Memory B cell (primary cell): ENCODE measurements at places on chromosomes 5 and 9.

DNA sequence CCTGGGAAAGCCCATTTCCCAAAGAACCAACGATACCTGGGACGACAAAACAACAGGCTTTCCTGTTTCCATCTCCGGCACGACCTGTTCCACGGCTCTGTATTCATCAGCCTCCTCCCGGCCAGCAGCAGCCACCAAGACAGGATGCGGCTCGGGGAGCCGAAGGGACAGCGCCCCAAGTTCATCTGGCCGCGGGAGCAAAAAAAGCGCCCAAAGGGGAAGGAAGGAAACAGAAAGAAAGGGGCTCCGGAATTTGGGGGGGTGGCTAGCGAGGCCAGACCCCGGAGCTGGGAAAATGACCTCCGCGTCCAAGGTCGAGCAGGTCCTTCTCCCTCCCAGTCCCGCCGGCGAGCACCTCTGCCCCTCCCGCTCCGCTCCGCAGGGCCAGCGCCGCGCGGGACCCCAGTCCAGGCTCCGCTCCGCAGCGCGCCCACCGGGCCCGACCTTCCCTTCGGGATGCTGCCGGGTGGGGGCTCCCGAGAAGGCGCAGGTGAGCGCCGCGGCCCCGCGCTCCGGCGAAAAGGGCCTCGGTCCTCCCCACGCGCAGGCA, 608 bp downstream of the ELOVL7 start:
- no peak for DNase-seq

- DNase-seq = no peak
Measured at GRCh38 chr9:114235033-114235661, 79.8 kb downstream of the COL27A1 start.

GRCh38 chr5:54325610-54326311, 15.4 kb upstream of the ARL15 start:
- DNase-seq = no peak

- no peak for DNase-seq
Measured at GRCh38 chr5:51208296-51208695, 175.0 kb upstream of the ISL1 start.

DNA sequence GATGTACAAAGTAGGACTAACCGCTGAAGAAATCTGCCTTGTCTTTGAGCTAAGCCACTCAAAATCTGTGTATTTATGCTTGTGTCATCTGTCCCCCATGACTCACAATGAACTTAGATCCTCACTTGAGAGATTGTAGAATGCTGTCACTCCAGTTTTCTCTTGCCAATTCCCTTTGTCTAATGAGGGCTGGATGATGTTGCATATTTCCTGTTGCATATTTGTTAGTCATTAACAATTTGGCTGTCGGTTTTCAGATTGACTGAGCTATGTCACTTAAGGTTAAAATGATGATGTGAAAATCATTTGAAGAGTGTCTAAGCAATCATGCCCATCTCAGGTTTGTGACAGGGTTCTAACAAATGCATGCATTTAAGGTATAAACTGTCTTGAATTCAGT, 481.7 kb downstream of the CDH10 start:
- no peak for DNase-seq

DNA sequence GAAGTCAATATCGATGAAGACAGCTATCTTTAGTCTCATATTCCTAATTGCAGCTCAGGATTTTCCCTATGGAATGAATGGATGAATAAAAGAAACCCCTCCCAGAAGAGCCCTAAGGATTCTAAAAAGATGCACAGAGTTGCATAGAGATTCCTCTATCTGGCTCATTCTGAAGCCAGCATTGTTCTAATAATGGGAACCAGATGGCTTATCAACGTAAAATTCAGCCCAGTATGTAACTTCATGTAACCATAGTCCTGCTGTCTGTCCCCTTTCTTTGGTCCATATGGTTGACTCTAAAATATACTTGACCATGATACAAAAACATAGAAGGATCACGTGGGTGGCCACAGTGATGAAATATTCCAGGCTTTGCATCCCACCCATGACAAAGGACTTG, 508.6 kb downstream of the RASEF start:
- no peak for DNase-seq

GRCh38 chr5:150112201-150113046, 26.1 kb upstream of the CSF1R start:
- no peak for DNase-seq

DNA sequence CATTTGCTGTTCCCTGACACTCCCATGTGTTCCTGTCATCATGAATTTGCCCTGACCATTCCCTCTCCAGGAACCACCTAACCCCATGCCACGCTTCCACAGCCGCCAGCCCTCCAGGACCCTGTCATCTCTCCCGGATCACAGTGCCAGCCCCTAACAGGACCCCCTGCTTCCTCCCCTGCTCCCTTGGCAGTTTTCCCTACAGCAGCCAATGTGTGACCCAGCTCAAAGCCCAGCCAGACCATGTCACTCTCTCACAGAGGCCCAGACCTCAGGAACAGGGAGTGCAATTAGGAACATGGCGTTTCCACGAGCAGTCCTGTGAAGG, 8.1 kb downstream of the FOXE1 start:
- DNase-seq = no peak

GRCh38 chr5:78855026-78855425, 130.1 kb downstream of the ARSB start:
- no peak for DNase-seq

GRCh38 chr5:123813937-123814624, 302.1 kb downstream of the CSNK1G3 start:
- no peak for DNase-seq

GRCh38 chr5:11468334-11469039, 435.8 kb downstream of the CTNND2 start:
- no peak for DNase-seq

DNA sequence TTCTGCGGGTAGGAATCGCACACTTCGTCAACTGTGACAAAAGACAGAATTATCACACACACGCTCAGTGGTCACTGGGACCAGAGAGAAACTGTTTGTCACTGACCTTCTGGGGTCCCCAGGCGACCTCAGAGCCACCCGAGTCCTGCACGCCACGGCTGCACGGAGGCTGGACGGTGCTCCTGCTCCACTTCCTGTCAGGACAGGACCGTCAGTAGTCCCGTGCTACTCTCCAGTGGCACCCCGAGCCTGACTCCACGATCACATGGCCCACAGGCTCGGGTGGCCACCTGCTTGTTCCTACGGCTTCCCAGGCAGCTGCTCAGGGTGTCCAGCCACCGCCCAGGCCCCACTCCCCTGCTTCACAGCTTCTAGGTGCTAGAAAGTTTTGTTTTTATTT, 17.9 kb downstream of the MRNIP start:
- no peak for DNase-seq

GRCh38 chr5:170269579-170269978, 28.0 kb downstream of the LCP2 start:
- DNase-seq = no peak

DNA sequence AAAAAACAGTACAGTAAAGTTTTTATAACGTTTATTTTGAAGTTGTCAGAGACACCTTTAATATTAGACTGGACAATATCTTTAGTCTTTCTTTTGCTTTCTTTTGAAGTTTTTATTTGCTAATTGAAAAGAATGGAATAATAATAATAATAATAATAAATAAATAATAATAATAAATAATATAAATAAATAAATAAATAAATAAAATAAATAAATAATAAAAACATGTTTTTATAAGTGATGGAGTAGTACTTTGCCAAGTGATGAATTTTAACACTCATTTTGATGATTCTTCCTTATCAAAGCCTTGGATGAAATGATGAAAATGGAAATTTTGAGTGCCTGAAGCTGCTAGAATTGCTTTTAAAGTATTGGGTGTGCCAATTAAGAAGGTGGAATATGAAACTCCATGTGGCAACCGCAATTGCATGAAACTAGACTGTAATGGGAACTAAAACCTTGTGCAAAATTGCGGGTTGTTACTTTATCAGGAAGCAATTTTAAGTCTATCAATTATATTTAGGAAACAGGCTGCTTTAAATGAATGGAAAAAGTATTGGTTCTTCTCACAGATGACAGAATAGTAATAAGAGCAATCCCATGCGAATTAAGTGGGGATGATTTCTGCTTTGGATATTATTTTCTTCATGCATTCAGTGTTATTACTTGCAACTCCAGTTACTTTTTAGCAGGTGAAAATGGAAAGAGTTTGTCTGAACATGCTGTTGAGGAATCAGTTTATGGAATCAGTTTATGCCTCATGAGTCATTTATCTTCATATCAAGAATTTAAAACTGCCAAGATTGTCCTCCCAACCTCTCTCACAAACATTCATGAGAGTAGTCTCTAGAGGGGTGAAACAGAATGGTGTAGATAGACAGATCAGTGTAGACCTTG, 4.6 kb downstream of the ANXA1 start:
- no peak for DNase-seq

- no peak for DNase-seq
Measured at GRCh38 chr5:142906863-142907671, 136.9 kb downstream of the ARHGAP26 start.

DNA sequence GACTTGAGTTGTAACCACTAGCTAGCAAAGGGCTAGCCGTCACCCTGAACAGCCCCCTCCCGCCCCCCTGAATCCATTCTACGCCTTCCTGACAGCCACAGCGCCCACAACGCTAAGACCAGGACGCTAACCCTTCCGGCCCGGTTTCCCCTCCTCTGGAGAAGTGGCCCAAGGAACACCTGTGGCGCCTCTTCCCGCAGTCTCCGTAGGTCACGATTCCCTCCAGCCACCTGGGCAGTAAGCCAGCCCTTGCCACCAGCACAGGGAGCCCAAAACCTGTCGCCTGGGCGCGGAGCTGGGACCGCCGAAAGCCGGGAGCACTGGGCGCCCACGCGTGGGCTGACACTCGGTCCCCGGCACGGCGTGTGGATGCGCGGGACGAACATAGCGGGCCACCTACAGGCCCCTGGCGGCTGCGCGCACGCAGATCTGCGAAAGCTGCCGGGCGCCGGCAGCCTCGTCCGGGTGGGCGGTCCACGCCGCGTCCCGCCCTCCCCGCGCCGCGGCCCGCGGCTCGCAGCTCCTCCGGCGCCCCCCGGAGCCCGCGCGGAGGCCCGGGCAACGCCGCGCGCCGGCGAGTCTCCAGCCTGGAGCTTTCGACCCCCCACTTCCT, 596 bp downstream of the IRF1 start:
- DNase-seq = no peak

DNA sequence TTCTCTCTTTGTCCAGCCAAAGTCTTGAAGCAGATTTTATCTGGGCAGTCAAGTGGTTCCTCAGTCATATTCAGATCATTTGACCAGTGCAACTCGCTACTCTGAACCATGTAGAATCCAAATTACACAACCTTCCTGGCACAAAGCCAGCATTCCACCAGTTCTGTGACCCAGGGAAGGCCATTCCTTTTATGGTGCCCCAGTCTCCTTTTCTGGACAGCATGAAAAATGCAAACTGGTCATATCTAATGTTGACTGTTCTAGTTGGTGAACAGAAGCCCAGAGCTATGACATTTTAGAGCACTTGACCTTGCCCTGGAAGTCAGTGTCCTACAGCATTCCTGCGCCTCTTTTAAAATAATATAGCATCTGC, 364.6 kb downstream of the BRINP1 start:
- no peak for DNase-seq

DNA sequence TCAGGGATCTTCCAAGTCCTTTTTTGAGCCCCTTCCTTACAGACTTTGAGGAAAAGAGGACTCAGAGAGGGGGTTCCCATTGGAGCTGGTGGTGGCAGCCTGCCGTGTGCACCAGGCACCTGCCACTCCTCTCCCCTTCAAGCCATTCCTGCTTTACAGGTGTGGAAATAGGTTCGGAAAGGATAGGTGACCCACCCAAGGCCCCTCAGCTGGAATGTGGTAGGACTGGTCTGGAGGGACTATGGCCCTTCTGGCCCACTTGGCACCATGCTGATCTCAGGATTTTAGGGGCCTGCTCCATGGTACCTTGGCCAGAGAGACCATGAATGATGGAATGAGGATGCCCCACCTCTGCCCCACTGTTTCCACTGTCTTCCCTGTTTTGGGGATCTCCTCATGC, 1.4 kb downstream of the GALNT12 start:
- DNase-seq = no peak

- DNase-seq = no peak
Measured at GRCh38 chr9:35374910-35375309, 115.0 kb upstream of the RUSC2 start.

DNA sequence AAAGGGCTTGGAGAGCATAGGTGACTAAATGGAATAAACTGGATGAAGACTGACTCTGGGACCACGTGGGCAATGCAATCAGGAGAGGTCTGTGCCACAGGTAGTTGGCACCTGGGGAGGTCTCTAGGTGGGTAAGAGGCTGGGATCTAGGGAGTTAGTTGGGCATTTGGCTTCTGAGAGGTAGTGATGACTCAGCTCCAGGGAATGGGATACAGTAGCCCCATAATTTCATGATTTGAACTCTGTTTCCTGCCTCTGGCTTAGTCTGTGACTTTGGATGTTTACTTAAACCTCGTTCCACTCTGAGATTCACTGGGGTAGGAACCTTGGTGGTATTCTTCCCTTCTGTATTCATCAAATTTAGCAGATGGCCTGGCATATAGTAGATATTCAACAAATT, 240.8 kb downstream of the KIF4B start:
- DNase-seq = no peak

DNA sequence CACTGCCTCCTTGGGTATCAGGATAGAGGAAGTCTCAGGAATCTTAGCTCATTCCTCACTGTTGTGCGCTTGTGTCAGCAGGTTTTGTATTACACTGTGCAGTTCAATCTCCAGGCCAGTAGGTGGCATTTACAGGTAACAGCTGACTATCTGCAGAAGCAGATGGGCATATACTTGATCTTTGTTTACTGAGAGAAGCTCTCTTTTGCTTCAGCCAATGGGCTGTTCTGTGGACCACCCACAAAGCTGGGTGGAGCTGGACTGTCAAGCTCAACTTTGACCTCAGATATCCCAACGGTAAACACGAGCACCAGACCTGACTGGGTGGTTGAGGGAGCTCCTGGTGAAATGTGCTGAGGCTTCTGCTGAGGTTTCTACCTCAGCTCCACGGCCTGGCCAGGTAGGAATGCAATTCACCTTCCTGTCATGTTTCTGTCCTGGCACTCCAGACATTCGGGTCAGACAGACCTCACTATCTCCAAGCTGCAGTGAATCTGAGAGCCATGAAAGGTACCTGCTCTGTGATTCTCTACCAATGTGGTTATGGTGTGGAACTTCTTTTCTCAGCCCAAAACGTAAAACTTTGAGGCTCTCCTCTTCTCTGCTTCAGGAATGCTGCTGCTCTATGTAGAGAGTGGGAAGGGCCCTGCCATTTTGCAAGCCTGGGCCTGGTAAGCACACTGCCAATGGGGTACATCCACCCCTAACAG, 167.9 kb upstream of the ACTBL2 start:
- peak; percentile 6 for DNase-seq

- DNase-seq = peak; percentile 77
Measured at GRCh38 chr9:136791516-136792276, 552 bp downstream of the TMEM141 start.

GRCh38 chr5:149262315-149262714, 9.3 kb upstream of the AFAP1L1 start:
- no peak for DNase-seq

DNA sequence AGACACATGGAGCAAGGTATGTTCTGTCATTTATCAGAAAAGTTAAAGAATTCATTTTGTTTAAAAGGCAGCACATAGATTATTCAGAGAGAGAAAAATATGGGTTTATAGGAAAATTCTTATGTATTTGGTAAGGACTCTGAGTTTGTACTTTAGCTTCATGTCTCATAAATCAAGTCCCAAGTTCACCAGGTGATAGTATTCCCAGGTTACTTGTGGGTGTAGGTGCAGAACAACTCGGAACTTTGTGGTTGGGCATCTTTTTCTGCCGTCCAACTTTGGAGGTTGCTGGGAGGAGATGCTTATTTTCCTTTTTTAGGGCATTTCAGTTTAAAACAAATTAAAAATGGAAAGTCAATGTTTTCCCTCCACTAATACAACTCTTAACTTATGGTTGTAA, 269.8 kb upstream of the DMRT1 start:
- no peak for DNase-seq
